ENCODE measurements at places on chromosomes 3 and 15.

DNA sequence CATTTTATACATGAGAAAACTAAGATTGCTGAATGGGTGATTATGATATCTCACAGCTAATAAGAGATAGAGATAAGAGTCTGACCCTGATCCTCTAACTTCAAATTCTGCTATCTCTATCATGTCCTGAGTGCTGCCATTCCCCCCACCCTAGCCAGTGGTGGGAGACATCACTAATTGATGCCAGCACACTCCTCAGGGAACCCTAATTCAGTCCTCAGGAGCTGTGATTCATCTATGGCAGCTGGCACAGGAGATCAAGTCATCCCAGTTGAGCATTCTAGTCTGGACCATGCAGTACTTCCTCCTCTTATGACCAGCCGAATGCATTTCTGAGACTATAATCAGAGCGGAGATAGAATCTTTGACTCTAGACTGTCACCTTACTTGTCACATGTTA is 71.9 kb downstream of the SYNM start:
- no peak for DNase-seq

GRCh38 chr3:162764808-162765071 is 1268.1 kb downstream of the OTOL1 start:
- DNase-seq: no peak

GRCh38 chr3:100463002-100463401 is 29.4 kb upstream of the TMEM45A start:
- DNase-seq: peak; percentile 59

- DNase-seq: peak; percentile 62
Observed at GRCh38 chr3:182682263-182683241, 110.8 kb upstream of the ATP11B start.

DNA sequence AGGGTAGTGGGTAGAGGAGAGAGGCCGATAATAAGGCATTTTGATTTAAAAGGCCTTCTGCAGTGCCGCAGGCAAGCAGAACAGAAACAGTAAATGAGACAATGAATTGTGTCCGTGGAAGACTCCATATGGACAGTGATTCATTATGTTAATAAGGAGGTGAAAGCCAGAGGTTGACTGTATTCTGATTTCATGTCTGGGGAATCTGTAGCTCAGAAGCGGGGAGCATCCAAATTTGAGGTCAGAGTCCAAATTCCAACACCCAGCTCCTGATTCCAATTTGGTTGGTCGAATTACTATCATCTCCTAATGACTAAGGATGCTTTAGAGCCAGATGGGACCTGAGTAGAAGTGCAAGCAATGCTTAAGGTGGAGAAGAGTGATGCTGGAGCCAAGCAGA is 1.0 kb upstream of the TBC1D21 start:
- no peak for DNase-seq

DNA sequence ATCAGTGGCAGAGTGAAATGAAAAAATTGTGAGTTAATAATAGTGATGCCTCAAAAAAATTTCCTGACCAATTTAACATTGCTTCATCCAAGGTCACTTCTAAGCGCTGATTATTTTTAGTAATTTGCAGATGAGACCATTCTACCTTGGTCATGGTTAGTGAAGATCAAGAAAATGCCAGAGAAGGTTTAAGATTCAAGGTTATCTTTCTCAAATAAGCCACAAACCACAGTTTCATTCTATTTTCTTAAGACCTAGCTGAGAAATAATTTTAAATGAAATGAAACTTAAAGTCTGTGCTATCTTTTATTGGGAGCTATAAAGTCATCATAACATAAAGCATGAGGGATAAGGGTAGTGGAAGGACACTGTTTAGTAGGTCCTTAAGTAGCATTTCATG is 353.9 kb upstream of the NAALADL2 start:
- DNase-seq: no peak

DNA sequence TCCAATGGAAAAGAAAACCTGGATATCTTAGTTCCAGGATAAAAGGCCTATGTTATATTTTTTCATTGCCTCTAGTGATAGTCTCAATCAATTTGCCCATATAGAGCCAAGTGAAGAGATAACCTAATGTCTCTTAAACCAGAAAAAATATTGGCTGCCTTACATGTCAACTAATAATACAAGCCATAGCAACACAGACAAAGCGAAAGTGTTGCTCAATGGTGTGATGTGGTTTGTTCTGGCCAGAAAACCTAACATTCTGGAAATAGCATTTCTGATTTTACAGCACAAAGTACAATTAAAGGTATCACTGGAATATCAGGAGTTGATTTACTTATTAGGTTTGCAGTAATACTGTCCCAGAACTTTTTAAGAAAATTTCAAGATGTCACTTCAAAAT is 101.5 kb downstream of the ATP8B4 start:
- DNase-seq: no peak

GRCh38 chr3:150975992-150976368 is 3.5 kb upstream of the CLRN1 start:
- no peak for DNase-seq

DNA sequence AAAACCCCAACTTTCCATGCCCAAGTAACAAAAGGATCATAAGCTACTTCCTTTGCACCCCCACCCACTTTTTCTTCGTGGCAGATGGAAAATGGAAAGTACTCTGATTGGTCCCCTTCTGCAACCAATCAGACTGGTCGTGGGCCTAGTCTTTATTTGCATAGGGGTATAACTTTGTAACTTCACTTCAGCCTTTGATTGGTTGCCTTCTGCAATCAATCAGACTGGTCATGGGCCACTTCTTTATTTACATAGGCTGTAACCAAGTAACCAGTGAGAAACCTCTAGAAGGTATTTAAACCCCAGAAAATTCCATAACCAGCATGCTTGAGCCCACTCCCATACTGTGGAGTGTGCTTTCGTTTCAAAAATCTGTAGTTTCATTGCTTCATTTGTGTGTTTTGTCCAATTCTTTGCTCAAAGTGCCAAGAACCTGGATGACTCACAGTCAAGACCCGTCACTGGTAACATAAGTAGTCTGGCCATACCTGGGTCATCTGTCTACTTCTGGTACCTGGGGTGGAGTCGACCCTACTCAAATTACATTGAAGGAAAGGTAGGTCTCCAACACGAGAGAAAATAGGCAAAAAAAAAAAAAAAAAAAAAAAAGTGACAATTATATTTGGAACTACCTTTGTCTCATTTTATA is 41.9 kb downstream of the CMTM8 start:
- DNase-seq: no peak

DNA sequence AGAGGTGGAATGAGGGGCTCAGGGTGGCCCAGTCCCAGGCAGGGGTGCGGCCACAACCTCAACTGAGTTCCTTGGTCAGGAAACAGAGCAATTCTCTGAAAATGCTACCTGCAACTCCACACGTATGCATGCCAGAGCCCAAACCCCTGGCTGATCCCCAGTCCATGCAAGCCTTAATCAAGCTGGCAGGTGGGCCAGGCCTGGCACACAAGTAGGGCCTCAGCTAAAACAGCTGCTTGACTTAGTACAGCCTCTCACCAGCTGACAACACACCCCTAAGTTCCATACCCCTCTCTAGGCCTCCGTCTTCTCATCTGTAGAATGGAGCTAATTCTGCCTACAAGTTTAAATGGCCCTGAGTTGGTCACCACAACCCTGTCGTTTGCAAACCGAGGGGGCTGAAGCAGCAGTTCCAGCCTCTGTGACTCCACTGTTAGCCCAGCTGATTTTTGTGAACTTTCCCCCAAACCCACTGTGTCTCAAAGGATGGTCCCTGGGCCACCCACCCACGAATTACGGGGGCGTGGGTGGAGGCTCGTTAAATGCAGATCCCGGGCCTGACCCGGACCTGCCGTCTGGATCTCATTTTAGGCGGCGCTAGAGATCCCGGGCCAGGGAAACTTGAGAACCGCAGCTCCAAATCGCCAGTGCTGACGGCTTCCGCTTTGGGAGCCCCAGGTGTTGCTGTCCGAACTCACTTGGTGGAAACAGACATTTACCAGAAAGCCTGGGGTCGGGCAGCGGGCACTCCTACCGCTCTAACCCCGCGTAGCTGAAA is 927 bp downstream of the CHDH start:
- DNase-seq: no peak

GRCh38 chr3:115085197-115085865 is 61.8 kb downstream of the ZBTB20 start:
- no peak for DNase-seq

GRCh38 chr3:102715030-102715697 is 280.3 kb downstream of the ZPLD1 start:
- DNase-seq: peak; percentile 64

- DNase-seq: no peak
Observed at GRCh38 chr3:100325827-100326226, 8.7 kb upstream of the NIT2 start.
